ENCODE measurements at places on chromosomes 2 and 18. TPM values are rescaled to one million over a fixed set of nuclear protein-coding genes. Genes with fewer than 3 reads are reported as not detected.

SP5 gene
- total RNA-seq, result 2.2 TPM

GALR1 gene
- total RNA-seq, result under 0.01 TPM

DNA sequence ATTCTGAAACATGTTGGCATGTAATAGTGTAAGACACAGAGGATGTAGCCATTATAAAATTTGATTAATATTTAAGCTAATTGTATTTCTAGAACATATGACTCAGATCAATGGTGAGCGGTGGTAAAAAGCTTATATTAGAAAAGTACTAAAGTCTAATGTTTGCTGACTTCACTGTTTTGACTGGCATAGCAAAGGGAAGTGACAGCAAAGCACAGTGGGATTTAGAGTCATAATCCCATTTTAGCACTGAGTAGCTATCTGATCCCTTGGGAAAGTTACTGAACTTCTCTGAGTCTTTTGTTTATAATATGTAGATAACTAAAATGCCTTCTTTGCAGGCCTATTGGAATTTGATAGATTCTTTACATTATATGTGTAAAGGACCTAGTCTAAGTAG is 60.4 kb downstream of the KIAA1328 start:
- no peaks in the 10 kb centered on the region for H3K36me3 ChIP-seq
- H3K4me1 ChIP-seq, result no peaks in the 10 kb centered on the region
- no peak overlapping the region for H3K4me3 ChIP-seq
- no peak overlapping the region for H3K27ac ChIP-seq
- no peaks in the 10 kb centered on the region for H3K27me3 ChIP-seq

CNPPD1 gene
- total RNA-seq, result 114 TPM

- peak overlapping the region; percentile 89 for H3K27ac ChIP-seq
- peaks cover 70% of the 10 kb centered on the region for H3K4me1 ChIP-seq
- no peak overlapping the region for H3K4me3 ChIP-seq
- H3K36me3 ChIP-seq, result no peaks in the 10 kb centered on the region
- peak; percentile 79 for DNase-seq
These were observed 49.8 kb upstream of the LGALSL start for GRCh38 chr2:64404002-64404731.

FER1L5 gene
- total RNA-seq, result not detected

DNA sequence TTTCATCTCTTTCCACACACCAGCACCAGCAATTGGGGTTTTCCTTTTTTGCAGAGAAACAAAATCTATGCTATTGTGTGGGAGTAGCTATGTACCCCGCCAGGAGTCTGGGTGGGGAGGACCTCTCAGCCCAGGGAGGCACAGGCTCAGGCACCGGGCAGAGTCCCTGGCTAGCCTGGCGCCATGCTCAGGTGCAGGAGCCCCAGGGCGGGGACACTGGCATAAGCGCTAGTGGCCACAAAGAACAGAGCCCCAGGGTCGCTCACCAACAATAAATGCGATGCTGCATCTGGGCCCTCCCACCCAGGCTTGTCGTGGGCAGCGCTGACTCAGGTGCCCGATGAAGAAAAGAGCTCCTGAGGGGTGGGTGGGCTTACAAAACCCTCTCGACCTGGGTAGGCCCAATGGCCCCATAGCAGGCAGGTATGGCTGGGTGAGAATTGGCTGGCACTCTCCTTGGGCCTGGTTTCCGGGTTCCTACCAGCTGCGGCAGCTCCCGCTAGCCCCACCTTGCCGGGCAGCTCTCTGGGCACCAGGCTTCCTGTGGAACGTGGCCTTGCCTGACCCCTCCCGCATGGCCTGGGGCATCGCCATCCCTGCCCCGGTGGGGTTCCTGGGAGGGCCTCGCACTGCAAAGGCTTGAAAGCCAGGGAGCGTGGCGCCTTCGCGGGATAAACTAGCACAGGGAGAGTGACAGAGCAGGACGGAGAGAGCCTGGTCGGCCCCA is 31.8 kb upstream of the COL6A3 start:
- no peak overlapping the region for H3K27ac ChIP-seq
- H3K36me3 ChIP-seq, result no peaks in the 10 kb centered on the region
- peaks cover 15% of the 10 kb centered on the region for H3K4me1 ChIP-seq
- no peak overlapping the region for H3K4me3 ChIP-seq
- H3K27me3 ChIP-seq, result no peaks in the 10 kb centered on the region
- no peak for DNase-seq

DNA sequence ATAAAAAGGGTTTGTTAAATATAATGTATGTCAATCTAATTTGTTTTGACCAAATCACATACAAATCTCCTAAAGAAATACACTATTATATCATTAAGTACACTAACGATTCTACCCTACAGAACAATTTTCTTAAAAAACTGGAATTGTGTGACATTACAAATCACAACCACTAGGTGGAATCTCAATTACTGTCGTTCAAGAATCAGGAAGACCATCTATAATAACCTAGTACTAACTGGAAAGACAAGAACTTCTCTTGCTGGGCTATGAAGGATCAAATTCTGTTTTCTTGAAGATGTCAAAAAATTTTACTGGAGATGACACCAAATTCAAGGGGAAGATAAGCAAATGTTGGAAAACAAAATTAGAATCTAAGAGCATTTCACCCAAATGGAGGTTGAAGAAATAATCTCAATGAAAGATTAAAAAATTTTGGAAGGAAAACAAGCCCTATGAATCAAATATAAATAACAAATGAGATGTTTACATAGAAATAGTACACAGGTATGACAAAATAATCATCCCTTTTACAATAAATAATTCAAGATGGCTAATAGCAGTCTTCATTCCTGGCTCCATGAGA is 110.9 kb downstream of the STK39 start:
- H3K27ac ChIP-seq, result no peak overlapping the region
- no peaks in the 10 kb centered on the region for H3K36me3 ChIP-seq
- H3K4me1 ChIP-seq, result no peaks in the 10 kb centered on the region

SLC11A1 gene
- total RNA-seq, result 4.8 TPM

DNA sequence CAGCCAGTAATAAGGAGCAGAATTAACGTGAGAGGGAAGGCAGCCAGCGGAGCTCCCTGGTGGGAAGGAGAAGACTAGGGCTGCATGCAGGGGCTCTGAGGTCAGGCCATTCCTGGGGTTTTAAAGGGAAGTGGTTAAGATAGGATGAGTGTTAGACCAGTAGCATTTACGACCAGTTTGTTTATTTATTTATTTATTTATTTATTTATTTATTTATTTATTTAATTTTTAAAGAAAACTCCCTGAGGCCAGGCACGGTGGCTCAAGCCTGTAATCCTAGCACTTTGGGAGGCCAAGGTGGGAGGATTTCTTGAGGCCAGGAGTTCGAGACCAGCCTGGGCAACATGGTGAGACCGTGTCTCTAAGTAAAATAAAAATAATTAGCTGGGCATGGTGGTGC is 152.8 kb downstream of the FHOD3 start:
- no peaks in the 10 kb centered on the region for H3K4me1 ChIP-seq
- no peak overlapping the region for H3K4me3 ChIP-seq
- H3K36me3 ChIP-seq, result no peaks in the 10 kb centered on the region
- H3K27me3 ChIP-seq, result no peaks in the 10 kb centered on the region
- H3K27ac ChIP-seq, result no peak overlapping the region

- H3K27me3 ChIP-seq, result no peaks in the 10 kb centered on the region
- H3K4me1 ChIP-seq, result peaks cover 31% of the 10 kb centered on the region
- no peaks in the 10 kb centered on the region for H3K36me3 ChIP-seq
- peak overlapping the region; percentile 100 for H3K27ac ChIP-seq
These were observed 2.3 kb downstream of the FOSL2 start for GRCh38 chr2:28394997-28395333.

DNA sequence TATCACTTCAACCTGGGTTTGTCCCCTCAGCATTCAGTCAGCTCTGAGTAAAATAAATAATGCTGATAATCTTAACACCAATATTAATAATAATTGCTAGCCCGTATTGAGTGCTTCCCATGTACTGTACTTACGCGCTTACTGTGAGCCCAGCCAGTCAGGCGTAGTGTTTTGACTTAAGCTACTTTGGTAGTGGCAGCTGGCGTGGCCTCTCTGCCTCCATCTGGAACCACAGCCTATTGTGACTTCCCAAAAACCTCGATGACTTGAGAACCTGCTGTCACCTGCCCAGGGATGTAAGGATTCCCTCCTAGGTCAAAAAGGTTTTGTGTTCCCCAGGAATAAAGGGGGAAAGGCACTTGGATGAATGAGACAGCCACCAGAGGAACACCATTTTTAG is 53.2 kb downstream of the SUMO1 start:
- H3K36me3 ChIP-seq, result no peaks in the 10 kb centered on the region
- no peaks in the 10 kb centered on the region for H3K27me3 ChIP-seq
- H3K4me3 ChIP-seq, result no peak overlapping the region
- no peaks in the 10 kb centered on the region for H3K4me1 ChIP-seq
- DNase-seq, result no peak

DNA sequence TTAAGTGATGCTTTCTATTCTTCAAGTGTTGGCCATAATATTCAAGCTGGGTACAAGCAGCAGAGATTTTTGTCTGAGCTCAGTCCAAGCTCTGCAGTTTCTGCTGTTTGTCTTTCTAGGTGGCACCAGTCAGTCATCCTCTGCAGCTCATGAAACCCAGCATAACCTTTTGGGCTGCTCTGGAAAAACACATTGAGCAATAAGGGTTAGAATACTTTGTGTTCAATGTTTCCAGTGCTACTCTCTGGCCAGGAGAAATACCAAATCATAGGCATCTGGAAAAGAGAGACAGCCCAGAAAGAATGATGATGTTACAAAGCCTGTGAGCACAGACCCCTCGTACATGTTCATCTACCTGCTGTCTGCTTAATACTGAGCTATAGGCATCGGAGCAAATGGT is 19.5 kb upstream of the WIPF1 start:
- H3K4me1 ChIP-seq, result peaks cover 46% of the 10 kb centered on the region
- H3K36me3 ChIP-seq, result no peaks in the 10 kb centered on the region
- no peaks in the 10 kb centered on the region for H3K27me3 ChIP-seq
- H3K4me3 ChIP-seq, result no peak overlapping the region
- no peak for DNase-seq

MAP3K19 gene
- not detected for total RNA-seq

KATNAL2 gene
- total RNA-seq, result 4.4 TPM

DNA sequence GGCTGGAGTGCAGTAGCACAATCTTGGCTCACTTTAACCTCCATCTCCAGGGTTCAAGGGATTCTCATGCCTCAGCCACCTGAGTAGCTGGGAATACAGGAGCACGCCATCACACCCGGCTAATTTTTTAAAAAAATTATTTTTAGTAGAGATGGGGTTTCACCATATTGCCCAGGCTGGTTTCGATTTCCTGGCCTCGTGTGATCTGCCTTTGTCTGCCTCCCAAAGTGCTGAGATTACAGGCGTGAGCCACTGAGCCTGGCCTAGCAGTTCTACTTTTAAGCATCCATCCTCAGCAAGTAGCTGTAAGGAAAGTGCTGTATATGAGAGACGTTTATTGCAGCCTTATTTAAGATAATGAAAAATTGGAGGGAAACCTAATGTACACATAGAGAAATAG is 79.7 kb downstream of the ZDBF2 start:
- no peaks in the 10 kb centered on the region for H3K36me3 ChIP-seq
- DNase-seq, result no peak
- H3K27me3 ChIP-seq, result no peaks in the 10 kb centered on the region
- no peak overlapping the region for H3K4me3 ChIP-seq

CNTNAP5 gene
- not detected for total RNA-seq

- H3K27me3 ChIP-seq, result no peaks in the 10 kb centered on the region
- no peak for DNase-seq
- H3K27ac ChIP-seq, result no peak overlapping the region
- no peak overlapping the region for H3K4me3 ChIP-seq
These were observed 119.9 kb upstream of the HS6ST1 start for GRCh38 chr2:128438586-128438985.

AKAIN1 gene
- total RNA-seq, result not detected

GRCh38 chr2:146388757-146389156 is 1456.1 kb upstream of the ACVR2A start:
- DNase-seq, result no peak
- no peaks in the 10 kb centered on the region for H3K27me3 ChIP-seq
- no peaks in the 10 kb centered on the region for H3K36me3 ChIP-seq
- H3K4me1 ChIP-seq, result no peaks in the 10 kb centered on the region

- H3K4me1 ChIP-seq, result peaks cover 10% of the 10 kb centered on the region
- no peaks in the 10 kb centered on the region for H3K36me3 ChIP-seq
- H3K4me3 ChIP-seq, result no peak overlapping the region
These were observed 24.9 kb upstream of the DNMT3A start for GRCh38 chr2:25366629-25367028.

- H3K27ac ChIP-seq, result peak overlapping the region; percentile 96
- no peaks in the 10 kb centered on the region for H3K36me3 ChIP-seq
- H3K4me1 ChIP-seq, result peaks cover 10% of the 10 kb centered on the region
- peak overlapping the region; percentile 75 for H3K4me3 ChIP-seq
These were observed 555 bp downstream of the TMEM18 start for GRCh38 chr2:676647-677055.

LOXHD1 gene
- not detected for total RNA-seq

ATP8B1 gene
- 120 TPM for total RNA-seq

ALLC gene
- not detected for total RNA-seq

OBSL1 gene
- total RNA-seq, result 19.7 TPM

DNA sequence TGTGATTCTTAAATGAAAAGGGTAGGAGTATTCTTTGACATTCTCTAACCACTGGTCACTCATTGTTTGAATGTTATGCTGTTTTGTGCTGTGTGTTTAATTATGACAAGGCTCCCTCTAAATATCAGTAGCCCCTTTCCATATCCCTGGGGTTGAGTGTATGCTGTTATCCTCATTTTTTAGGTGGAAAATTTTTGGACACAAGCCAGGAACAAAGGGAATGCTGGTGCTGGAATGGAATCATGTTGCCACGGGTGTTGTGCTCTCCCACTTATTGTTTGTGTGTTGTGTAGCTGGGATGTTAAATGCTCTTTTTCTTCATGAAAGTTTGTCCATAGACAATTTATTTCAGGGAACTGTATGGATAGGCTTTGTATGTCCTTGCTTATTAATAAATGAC is 43.3 kb downstream of the ZNF532 start:
- H3K27ac ChIP-seq, result no peak overlapping the region
- no peak overlapping the region for H3K4me3 ChIP-seq
- H3K27me3 ChIP-seq, result no peaks in the 10 kb centered on the region
- peaks cover 15% of the 10 kb centered on the region for H3K4me1 ChIP-seq

ERBB4 gene
- total RNA-seq, result 0.16 TPM

GRCh38 chr2:3288470-3289170 is 89.0 kb downstream of the EIPR1 start:
- no peaks in the 10 kb centered on the region for H3K4me1 ChIP-seq
- no peak overlapping the region for H3K4me3 ChIP-seq
- H3K27me3 ChIP-seq, result no peaks in the 10 kb centered on the region
- no peak overlapping the region for H3K27ac ChIP-seq

MTIF2 gene
- total RNA-seq, result 33.6 TPM

SH3BP4 gene
- total RNA-seq, result 7.5 TPM

KCNS3 gene
- 48.6 TPM for total RNA-seq

- no peaks in the 10 kb centered on the region for H3K27me3 ChIP-seq
- no peak overlapping the region for H3K4me3 ChIP-seq
- no peak for DNase-seq
- H3K36me3 ChIP-seq, result no peaks in the 10 kb centered on the region
These were observed 1374.1 kb upstream of the NXPH2 start for GRCh38 chr2:140154271-140154670.

SEMA4F gene
- 2.9 TPM for total RNA-seq

DES gene
- total RNA-seq, result 1,148 TPM
